ENCODE measurements at places on chromosomes 1 and 21. TPM values are rescaled to one million over a fixed set of nuclear protein-coding genes. Genes with fewer than 3 reads are reported as not detected.

DNA sequence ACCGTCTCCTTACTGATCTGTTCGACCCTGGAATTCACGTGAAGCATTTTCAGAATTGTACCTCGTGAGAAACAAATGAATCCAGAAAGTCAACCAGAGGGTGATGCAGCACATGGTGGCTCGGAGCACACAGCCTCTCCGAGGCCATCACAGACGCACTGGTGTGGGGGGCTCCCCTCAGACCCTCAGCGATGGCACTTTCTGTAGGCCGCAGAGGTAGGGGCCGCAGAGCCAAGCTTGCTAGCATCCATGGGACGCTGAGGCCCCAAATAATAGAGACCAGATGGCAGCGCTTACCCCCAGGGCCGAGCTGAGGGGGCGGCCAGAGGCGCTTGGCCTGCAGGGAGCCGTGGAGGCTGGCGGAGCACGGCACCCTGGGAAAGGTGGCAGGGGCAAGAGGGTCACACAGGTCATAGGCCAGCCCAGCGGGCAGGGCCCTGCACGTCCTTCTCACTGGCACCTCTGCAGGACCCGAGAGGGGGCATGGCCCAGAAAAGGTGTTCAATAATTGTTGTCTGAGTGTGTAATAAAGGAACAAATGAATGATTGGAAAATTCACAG lies 28.1 kb upstream of the COL6A2 start:
- DNase-seq: no peak

GRCh38 chr1:93702828-93703183 lies 21.2 kb upstream of the BCAR3 start:
- no peak for DNase-seq

DNA sequence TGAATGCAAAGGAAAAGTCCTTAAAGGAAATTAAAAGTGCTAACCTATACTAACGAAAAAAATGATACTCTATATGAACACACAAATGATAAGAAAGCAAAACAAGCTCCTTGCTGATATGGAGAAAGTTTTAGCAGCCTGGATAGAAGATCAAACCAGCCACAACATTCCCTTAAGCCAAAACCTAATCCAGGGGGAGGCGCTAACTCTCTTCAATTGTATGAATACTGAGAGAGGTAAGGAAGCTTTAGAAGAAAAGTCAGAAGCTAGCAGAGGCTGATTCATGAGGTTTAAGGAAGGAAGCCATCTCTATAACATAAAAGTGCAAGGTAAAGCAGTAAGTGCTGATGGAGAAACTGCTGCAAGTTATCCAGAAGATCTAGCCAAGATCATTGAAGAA lies 3.4 kb downstream of the KRTAP23-1 start:
- no peak for DNase-seq

DNA sequence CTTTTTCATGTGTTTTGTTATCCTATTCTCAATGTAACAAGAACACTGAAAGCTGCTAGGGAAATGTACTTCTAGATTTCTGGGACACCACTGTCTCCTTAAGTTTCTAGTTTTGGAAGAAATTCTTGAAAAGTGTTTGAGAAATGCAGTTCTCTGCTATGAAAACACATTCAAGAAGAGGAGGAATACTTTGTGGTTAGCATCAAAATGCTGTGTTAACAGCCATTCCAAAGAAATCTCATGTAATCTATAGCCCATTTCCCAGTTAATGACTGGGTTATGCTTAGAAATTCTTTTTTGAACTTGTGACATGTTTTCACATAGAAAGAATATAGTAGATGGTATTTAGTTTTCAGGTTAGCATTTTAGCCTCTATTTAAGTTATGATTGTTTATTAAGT lies 6.0 kb downstream of the RAVER2 start:
- DNase-seq: no peak

DNA sequence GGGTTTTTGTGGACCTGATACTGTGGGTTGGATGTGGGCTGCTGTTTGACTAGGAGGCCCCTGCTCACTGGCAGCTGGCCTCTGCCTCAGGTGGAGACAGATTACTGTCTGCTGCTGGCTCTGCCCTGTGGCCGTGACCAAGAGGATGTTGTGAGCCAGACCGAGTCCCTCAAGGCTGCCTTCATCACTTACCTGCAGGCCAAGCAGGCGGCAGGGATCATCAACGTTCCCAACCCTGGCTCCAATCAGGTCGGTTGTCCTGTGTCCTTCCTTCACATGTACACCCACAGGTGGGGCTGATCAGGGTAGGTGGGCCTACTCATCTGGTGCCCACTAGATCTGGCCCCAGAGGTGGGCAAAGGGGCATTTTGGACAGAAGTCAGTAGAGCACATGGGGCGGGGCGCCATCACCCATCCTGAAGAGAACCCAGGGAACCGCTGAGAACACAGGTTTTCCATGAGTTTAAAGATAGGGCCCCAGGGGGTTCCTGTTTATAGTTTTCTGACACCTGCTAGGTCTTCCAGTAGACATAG lies 37.2 kb downstream of the ZBTB17 start:
- no peak for DNase-seq

DNA sequence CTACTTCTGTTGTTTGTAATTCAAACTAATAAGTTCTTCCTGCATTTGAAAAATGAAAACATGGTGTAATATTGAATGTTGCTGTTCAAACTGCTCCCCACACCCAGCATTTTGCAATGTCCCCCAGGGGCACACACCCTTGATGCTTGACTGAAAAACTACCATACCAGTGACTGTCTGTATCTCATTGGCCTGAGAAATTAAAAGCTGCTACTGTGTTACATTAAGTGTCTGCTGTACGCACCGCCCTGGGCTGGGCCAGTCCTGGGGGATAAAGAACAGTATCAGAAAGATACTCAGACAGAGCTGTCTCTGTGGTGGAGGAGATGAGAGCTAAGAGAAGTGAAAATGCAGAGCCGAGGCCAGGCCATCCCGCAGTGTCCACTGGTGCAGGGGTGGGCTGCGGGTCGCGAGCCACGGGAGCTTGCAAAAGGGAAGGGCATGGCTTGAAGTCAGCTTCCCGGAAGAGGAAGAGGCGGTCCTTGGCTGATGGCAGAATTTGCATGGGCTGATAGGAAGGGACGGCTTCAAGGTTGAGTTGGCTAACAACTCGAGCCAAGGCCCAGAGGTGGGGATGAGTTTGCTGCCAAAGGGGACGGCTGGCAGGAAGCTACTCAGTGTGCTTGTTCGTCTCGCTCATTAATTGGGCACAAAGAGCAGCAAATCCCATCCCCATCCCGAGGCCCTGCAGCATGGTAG lies 329.8 kb upstream of the VAMP3 start:
- no peak for DNase-seq

DNA sequence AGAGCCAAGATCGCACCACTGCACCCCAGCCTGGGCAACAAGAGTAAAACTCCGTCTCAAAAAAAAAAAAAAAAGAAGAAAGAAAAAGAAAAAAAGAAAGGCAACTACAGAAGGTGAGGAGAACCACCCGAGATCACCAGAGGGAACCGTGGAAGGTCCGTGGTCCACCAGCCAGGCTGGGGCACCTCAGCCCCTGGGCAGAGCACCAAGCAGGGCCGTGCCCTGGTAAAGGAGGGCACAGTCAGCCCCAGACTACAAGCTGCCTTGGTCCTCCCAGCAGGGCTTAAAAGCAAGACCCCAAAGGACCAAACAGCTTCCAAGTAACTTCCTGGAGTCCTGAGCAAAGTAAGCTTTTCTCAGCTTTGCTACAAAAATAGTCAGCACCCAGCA lies 8.8 kb upstream of the SAMD11 start:
- no peak for DNase-seq

GRCh38 chr1:7916501-7916830 lies 24.2 kb downstream of the TNFRSF9 start:
- no peak for DNase-seq

GRCh38 chr21:43190544-43190943 lies 21.7 kb downstream of the CRYAA start:
- no peak for DNase-seq

FCGR3B gene
- 0.92 TPM for total RNA-seq

CD53 gene
- total RNA-seq: 7.0 TPM

MIXL1 gene
- total RNA-seq: 0.34 TPM

PLA2G2D gene
- total RNA-seq: not detected

SGIP1 gene
- 4.5 TPM for total RNA-seq

IFT25 gene
- 24.3 TPM for total RNA-seq

GABRD gene
- total RNA-seq: not detected

All from ovary (tissue), 10 donors.